ENCODE measurements at places on chromosomes 1 and 21.

DNA sequence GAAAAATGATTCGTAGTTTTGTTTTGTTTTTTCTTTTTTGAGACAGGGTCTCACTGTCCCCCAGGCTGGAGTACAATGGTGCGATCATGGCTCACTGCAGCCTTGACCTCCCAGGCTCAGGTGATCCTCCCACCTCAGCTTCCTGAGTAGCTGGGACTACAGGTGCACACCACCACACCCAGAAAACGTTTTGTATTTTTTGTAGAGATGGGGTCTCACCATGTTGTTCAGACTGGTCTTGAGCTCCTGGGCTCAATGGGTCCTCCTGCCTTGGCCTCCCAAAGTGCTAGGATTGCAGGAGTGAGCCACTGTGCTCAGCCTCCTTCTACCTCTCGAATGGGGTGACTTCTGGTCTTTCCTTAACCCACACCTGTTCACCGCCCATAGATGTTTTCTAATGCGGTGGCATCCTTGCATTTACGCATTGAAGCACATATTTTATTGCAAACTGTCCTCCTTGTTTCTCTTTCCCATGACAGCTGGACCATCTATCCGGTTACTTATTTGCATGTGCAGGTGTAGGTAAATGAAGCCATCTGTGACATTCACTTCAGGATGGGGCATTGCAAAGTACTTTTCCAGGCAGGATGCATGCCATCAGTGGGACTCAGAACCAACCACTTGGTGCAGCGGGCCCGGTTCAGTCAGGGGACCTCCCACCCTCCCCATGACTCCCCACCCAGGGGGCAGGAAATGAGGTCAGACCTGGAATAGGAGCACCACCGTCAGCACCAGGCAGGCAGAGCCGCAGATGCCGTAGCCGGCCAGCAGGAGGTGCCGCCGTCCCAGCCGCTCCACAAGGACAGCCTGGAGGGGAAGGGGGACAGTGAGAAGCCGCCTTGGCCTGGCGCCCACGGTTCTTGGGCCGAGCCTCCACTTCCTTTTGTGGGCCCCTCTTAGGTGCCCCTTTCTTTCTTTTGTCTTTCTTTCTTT is 16.5 kb downstream of the SLC2A7 start:
- no peak for DNase-seq

GRCh38 chr21:35909456-35910223 is 150.7 kb downstream of the SETD4 start:
- no peak for DNase-seq

DNA sequence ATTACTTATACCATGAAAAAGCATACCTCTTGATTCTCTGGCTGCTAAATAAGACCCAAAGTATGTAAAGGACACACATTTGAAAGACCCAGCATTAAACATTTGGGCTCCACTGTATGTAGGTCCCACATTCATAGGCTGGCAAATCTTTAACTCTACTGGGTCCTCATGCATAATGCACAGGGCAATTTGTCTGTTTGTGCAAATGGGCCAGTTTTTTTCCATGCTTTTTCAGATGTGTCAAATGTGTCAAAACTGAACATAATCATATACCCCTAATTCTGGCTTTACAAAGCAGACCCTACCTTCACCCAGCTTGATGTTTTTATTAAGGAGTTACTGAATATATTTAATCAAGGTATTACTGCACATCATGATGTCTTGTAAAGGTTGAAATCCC is 63.7 kb downstream of the RERE start:
- no peak for DNase-seq

GRCh38 chr1:186463511-186463910 is 2.6 kb upstream of the PDC start:
- DNase-seq = no peak

DNA sequence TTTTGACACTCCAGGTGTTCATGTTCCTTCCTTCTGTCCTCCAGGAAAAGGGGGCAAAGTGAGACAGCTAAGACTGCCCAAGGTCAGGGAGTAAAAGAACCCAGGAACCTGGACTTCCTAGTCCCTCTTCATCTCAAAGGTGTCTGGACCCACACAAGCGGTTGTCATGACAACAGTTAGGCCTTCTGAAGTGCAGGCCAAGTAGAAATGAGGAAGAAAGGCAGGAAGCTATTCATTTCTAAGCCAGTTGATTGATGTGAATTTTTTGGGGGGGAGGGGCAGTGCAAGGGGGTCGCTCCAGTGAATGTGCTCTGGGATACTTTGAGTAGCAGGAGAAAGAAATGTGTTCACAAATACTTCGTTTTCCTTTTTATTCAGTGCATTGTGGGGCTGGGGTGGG is 114.3 kb downstream of the NAV1 start:
- no peak for DNase-seq

- DNase-seq = no peak
Observed at GRCh38 chr1:162335126-162335525, 41.5 kb downstream of the SPATA46 start.

- no peak for DNase-seq
Observed at GRCh38 chr1:27116232-27116631, 38.7 kb downstream of the SLC9A1 start.

DNA sequence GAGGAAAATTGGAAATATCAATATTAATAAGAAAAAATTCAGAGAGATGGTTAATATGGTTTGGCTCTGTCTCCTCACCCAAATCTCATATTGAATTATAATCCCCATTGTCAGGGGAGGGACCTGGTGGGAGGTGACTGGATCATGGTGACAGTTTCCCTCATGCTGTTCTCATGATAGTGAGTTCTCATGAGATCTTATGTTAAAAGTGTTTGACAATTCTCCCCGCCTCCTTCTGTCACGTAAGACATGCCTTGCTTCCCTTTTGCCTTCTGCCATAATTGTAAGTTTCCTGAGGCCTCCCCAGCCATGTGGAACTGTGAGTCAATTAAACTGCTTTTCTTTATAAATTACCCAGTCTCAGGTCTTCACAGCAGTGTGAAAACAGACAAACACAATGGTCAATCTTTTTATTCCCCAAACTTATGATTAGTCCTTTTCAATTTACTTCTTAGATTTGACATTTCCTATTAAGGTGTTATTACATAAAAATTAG is 11.0 kb downstream of the EGLN1 start:
- no peak for DNase-seq

GRCh38 chr1:236181059-236181458 is 38.7 kb downstream of the GPR137B start:
- DNase-seq = no peak
